ENCODE measurements at places on chromosomes 5 and 9.

DNA sequence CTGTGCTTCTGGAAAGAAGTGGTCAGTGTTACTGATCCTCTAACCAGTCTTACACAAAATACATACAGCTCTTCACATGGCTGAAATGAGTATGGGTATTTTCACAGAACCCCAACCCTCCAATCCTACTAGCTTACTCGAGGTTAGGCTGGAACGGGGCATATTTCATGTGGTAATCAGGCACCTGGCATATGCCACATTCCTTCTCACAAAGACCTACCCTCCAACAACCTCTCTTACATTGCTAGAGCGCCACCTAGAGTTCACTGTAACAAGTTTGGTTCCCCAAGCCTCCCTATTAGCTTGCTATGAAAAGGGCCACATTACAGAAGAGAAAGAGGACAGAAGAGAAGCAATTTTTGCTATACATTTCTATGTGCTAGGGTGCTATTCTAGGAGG lies 597.3 kb downstream of the PRELID2 start:
- no peak for DNase-seq

DNA sequence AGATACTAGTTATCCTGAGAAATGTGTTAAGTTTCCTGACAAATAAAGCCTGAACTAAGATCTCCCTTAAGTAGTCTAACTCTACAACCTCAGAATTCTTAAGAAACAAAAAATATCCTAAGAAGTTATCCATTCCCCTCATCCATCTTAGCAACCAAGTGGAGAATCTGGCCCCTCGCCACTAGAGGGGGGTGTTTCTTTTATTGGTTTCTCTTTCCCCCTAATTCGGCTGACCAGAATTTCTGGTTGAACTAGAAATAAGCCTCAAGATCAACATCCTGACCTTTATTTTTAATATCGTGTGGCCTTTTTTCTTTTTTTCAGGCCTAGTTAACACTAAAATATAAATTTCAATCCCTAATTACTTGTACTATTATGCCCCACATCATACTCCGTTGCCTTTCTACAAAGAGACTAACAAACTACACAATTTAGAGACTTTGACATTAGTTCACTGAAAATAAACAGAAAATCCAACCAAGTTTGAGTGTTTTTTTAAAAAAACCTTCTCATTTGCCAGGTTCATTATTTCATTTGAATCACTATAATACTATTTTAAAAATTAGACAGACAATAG lies 14.3 kb upstream of the NR4A3 start:
- DNase-seq, result peak; percentile 77

DNA sequence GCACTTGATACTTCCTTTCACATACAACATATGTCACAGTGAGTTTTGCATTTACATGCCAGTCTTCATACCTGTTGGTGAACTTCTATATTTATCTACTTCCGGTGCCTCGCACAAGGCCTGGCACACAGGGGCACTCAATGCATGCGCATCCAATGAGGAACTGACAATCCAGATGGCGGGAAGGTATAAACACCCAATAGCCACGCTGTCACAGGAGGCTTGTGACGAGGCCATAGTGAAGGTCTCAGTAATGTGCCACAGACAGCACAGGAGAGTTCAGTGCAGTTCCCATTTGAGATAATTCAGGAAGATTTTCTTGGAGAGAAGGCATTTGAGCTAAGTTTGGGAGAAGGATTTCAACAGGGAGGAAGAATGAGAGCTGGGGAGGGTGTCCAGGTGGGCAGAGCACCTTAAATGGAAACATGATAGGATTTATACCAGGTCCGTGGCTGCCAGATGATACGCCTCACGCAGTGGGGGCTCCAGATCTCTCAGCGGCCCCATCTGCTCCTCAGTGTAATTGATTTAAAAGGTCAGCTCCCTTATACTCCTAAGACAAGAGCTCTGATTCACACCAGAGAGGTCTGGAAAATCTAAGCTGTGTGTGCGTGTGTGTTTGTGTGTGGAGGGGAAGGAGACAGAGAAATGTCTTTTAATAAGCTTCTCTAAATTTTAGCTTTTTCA lies 206.2 kb downstream of the DCP2 start:
- DNase-seq, result no peak

- no peak for DNase-seq
These were observed 385.9 kb upstream of the CHD1 start for GRCh38 chr5:99314721-99315120.

DNA sequence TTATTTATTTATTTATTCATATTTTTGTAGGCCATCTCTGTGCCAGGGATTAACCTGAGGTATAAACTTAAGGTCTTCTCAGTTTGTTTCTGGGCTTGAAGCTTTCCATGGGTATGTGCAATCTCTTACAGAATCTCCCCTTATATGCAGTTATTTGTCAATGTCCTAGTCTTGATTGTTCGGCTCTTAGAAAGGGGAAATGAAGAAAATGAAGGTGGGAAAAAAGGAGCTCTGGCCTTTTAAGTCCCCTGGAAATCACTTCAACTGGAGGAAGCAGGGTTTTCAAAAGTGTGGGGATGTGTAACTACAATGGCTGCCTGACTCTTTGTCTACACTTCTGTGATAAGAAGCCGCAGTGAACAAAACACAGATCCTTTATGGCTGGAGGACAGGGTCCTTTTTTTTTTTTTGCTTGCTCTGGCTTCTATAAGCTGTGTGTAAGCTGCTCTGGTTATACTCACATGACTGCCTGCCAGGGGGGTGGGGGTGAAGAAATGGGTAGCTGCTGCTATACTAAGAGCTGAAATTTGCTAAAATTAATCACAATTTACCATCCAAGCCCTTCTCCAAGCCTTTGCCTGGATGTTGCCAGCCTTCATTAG lies 33.7 kb downstream of the CENPP start:
- no peak for DNase-seq

- DNase-seq, result peak; percentile 47
These were observed 1.3 kb downstream of the NR4A3 start for GRCh38 chr9:99822806-99823591.

GRCh38 chr9:127942216-127943010 lies 4.8 kb upstream of the DPM2 start:
- peak; percentile 82 for DNase-seq

- peak; percentile 49 for DNase-seq
These were observed 1.4 kb downstream of the NDUFA8 start for GRCh38 chr9:122158202-122158601.

- DNase-seq, result no peak
These were observed 419.4 kb downstream of the SEMA5A start for GRCh38 chr5:9126490-9126889.

DNA sequence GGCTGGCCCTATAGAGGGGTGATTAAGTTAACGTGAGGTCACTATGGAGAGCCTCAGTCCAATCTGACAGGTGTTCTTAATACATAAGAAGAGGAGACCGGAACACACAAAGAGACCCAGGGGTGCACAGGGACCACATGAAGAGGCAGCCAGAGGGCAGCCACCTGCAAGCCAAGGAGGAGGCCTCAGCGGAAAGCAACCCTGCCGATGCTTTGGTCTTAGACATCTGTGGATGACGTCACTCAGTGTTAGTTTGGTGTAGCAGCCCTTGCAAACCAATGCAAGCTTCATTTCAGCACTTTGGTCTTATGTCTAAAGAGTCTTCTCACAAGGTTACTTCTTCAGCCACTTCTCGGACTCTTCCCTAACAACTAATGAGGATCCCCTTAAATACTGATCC lies 47.6 kb upstream of the GRHPR start:
- DNase-seq, result no peak

DNA sequence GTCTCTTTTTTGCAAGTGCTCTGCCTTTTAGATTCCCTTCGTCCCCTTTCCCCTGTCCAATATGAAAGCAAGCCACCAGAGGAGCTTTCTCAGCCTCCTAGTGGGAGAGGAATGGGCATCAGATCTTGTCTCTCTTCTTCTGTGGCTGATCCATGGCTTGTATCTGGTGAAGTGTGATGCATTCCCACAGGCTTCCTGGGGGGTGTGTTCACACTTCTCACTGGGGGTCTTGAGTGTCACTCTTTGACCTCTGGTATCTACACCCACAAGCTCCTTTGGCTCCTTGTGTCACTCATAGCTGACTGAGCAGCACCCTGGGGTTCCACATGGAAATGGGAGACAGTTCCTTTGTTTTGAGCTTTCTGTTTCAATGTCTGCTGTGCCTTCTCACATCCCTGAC lies 411.5 kb downstream of the GADD45G start:
- DNase-seq, result no peak

- DNase-seq, result no peak
These were observed 1.7 kb downstream of the TLE1 start for GRCh38 chr9:81687521-81688261.

- DNase-seq, result no peak
These were observed 8.1 kb upstream of the ZBED3 start for GRCh38 chr5:77095189-77095588.

- DNase-seq, result peak; percentile 93
These were observed 21.4 kb downstream of the CMBL start for GRCh38 chr5:10286162-10286861.

- DNase-seq, result no peak
These were observed 19.5 kb upstream of the RPL26L1 start for GRCh38 chr5:172939611-172940267.

GRCh38 chr5:115671939-115672338 lies 46.1 kb upstream of the TMED7 start:
- no peak for DNase-seq

GRCh38 chr9:34957492-34958410 lies at the start of gene PHF24:
Gene PHF24 (plus strand): TSS chr9:34958285. CDS start chr9:34971299, 13,014 bp downstream.
- DNase-seq, result peak; percentile 67

DNA sequence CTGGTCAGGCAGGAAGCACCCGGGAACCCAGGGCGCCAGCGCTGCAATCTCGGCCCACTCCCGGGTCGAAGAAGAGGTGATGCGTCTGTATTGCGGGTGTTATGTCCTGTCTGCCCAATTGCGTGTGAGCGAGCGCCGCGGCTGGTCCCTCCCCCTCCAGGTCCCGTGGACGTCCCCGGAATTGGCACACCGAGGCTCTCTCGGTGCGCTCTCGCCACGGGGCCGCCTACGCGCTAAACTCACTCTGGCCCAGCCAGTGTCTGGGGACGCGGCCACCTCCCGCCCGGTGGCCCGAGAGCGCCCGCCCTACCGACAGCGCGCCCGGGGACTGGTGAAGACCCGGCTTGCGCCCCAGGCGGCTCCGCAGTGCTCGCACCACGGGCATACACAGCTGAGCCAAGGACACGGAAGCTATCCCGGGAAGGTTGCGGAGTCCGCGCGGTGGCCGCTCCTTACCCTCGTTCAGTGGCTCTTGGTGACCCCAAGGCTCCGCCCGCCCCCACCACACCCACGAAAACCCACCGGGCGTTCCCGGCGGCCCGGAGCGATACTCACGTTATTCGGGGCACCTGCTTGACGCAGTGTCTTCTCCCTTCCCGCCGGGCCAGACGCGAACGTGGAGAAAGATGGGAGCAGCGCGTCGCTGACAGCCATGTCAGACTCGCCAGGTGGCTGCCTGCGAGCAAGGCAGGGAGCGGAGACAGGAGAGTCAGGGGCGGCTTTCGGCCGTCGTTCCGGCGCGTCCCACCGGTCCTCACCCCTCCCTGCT lies 1.0 kb downstream of the KLF4 start:
- peak; percentile 76 for DNase-seq

DNA sequence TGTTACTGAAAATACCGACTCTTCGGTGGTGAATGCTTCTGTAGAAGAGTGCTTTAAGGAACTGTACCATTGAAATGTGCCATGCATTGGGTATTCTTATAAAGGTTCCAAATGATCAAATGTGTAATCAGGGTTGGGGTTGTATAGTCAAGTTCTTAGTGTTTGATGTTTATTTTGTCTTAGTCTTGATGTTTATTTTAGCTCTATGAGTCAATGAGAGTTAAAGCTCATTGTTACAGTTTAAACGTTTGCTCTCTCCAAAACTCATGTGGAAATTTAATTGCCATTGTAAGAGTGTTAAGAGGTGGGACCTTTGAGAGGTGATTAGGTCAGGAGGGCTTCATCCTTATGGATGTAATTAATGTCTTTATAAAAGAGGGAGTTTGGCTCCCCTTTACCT lies 153.0 kb downstream of the FER start:
- DNase-seq, result no peak

DNA sequence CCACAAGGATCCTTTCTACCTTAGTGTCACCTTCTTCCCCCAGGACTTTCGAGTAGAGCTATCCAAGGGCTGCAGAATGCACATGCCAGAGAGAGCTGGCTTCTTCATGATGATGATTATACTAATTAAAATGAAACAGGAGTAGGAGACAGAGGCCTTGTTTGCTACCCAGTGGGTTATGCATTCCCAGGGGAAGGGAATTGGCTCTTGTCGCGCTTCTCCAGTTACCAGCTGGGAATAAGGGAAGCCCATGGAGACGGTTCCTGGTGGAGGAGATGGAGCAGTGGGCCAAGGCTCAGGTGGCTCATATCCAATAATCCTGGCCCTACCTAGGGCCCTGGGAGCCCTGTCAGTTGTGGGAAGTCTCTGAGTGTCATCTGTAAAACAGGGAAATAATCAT lies 65.1 kb downstream of the WWC1 start:
- no peak for DNase-seq

GRCh38 chr9:78005231-78006002 lies 26.2 kb downstream of the GNAQ start:
- DNase-seq, result no peak

- no peak for DNase-seq
These were observed 25.1 kb upstream of the SEC16A start for GRCh38 chr9:136507992-136508375.

DNA sequence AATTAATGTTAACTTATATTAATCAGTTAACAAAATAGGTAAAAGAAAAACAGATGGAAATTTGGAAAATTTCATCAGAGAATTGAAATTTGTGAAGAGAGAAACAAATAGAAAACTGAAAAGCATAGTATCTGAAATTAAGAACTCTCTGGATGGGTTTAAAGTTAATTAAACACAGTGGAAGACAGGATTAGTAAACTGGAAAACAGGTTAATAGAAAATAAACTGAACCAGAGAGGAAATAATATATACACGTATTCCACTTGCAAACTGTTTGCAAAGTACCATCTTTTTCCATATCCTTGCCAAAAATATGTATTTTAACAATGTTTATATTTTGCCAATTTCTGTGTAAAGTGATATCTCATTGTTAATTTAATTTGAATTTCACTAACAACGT lies 257.5 kb downstream of the CD180 start:
- DNase-seq, result no peak

DNA sequence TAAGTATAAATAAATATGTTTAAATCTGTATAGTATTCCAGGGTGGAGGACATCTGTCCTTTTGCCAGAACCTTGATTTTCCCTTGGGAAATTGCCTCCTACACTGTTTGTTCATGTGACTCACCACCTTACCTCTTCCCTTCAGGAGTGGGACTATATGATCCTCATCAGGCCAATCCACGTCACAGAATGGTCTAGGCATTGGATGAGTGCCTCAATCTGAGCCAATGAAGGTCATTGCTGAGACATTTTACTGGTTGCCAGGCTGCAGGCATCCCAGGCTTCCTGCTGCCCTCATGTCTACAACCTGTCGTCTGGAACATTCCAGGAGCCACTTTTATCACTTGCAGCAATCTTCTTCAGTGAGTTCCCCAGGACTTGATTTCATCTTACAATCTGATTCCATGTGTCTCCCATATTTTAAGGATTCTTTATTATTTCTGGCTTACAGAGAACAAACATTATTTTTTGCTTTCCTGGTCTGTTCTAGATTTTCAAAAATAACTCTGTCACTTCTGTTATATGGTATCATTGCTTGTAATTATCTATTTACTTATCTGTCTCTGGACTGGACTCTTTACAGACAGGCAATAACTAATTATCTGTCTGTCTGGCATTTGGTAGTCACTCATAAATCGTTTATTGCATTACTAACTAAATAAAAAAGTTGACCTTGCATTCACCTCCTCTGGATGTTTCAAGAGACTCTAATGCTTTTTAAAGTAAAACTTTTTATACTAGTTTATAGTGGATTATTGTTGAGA lies 107.3 kb upstream of the APC start:
- no peak for DNase-seq
